DMS 273 treated with DMSO at 0.1 percent for 48 hours (cell line): ENCODE measurements at places on chromosomes 1 and 21.

GRCh38 chr1:53511933-53512806 is 53.0 kb downstream of the DMRTB1 start:
- no peak for DNase-seq

DNA sequence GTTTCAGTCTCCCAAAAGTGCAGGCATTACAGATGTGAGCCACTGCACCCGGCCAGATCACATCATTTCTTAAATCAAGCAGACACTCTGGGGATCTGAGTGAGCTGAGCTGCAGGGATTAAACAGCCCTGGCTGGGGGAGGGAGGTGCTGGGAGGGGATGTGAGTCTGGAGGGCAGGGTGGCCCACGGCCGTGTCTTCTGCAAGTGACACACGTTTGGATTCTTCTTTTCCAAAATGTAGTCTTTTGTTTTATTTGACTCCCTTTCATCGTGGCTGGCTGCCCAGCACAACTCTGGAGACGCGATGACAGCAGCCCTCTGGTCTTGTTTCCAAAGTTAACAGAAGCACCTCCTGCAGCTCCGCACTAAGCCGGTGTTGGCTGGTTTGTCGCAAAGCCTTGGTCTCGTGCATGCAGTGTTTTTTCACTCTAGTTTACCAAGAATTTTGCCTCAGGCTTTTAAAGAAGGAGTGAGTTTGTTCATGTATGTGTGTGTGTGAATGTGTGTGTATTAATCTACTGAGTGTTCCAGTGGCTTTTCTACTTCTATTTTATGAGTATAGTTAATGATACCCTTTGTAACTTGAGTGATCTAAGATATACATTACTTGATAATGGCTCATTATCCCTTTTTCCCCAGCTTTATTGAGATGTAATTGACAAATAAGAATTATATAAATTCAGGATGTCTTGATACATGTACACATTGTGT is 2.8 kb upstream of the KRTAP10-5 start:
- DNase-seq = no peak

DNA sequence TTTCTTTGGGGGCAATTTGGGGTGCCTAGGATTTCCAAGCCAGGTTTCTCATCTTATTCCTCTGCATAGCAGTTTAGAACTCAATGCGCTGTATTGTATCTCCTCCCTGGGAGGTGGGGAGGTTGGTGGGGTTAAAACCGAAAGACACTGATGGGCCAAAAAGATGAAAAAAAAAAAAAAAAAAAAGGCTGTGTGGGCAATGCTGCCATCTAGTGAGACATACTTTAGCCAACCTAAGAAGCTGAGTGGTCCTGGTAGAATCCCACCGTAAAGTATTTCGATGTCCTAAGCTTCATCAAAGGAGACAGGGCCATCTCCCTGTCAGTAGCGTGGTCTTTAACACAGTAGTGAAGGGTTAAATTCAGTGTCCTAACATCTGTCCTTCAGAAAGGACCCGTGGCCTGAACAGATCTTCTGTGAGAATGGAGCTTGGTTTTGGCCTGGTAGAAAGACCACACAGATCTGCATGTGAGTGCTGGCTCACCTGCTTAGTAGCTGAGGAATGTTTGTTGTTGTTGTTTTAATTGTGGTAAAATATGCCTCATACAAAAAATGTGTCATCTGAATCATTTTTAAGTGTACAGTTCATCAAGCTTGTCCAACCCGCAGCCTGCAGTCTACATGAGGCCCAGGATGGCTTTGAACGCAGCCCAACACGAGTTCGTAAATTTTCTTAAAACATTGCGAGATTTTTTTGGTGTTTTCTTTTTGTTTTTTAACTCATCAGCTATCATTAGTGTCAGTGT is 226.2 kb downstream of the KIF26B start:
- no peak for DNase-seq

DNA sequence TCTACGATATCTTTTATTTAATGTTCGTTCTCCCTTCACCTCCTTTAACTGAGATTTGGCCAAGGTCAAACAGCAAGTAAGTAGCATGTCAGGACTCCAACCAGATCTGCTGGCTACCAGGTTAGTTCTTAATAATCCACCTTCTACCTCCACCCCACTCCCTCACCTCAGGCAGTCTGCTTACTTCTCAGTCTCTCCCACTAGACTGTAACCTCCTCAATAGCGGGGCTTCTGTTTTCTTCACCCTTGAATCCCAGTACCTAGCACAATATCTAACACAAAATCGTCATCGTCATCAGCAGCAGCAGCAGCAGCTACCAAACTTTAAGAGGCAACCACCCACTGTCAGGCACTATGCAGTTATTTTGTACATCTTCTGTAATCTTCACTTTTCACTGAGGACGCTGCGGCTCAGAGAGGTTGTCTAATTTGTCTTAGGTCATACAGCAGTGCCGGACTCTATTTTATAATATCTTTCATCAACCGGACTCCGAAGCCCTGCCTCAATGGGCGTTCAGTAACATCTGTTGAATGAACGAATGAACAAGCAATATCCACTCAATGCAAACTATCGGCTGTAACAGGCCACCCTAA is 859 bp upstream of the MAGI3 start:
- no peak for DNase-seq

GRCh38 chr1:197435224-197435623 is 167.2 kb downstream of the CRB1 start:
- no peak for DNase-seq

DNA sequence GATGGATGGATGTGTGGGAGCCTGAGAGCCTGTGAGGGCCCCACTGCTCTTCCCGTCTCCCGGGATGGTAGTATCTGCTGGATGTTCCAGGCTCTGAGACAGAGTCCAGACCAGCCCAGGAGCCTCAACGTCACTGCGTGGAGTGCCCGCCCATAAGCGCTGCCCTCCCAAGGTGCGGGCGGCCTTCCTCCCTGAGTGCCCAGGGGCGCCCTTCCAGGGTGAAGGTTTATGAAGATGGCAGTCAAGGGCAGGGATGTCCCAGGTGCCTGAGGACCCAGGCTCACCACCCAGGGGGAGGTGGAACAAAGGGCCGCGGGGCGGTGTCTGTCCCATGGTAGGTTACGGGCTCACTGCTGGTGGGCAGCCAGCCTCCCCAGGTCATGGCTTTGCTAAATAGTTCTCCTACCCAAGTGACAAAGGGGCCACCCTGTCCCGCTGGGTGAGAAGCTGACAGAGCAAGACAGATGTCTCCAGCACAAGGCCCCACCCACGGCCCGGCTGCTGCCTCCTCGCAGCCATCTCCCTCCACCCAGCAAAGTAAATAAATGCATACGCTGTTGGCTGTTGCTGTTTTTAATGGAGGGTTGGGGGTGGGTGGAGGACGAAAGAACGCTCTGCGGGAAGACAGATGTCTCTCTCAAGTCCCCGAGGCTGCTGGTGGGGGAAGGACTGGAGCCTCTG is 9.0 kb upstream of the GPR153 start:
- peak; percentile 66 for DNase-seq
